ENCODE measurements at places on chromosomes 4 and X. TPM values are rescaled to one million over a fixed set of nuclear protein-coding genes. Genes with fewer than 3 reads are reported as not detected.

DNA sequence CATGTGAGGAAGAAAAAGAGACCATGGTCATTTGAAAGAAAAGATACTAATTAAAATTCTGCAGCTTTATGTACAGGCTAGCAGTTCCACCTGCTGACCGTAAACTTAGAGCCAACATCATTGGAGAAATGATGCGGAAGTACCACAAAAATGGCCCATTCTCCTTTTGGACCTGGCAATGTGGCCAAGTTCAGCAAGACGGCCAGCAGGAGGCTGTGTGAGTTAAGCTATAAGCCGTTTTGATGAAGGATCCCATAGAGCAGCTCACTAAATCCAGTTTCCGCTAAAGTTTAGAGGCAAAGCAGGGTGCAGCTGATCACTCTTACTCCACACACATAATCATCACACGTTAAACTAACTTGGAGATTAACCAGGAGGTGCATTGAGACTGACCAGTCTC, 133.8 kb downstream of the LDB2 start:
- no peak for DNase-seq

GRCh38 chr4:148982200-148982599, 540.0 kb upstream of the NR3C2 start:
- no peak for DNase-seq

The CSAG1 gene
- total RNA-seq, result not detected

The NAA11 gene
- not detected for total RNA-seq

The PSAPL1 gene
- total RNA-seq, result 0.06 TPM

DNA sequence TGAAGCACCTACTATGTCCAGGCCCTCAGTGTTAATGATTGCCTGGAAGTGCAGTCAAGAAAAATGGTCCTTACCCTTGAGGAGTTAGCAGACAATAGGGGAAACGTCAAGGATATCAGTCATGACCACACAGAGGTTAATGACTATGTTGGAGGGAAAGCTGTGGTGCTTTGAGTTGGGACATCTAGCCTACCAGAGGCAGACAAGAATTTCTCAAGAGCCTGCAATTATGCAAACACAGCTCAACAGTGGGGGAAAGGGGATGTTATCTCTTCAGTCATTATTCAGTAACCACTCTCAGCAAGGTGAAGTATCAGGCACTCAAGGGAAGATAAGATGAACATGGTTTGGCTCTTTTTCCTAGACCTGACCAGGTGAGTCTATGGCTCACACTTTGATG, 7.0 kb upstream of the FGFBP1 start:
- no peak for DNase-seq

The C1QTNF7 gene
- total RNA-seq, result 13.1 TPM

DNA sequence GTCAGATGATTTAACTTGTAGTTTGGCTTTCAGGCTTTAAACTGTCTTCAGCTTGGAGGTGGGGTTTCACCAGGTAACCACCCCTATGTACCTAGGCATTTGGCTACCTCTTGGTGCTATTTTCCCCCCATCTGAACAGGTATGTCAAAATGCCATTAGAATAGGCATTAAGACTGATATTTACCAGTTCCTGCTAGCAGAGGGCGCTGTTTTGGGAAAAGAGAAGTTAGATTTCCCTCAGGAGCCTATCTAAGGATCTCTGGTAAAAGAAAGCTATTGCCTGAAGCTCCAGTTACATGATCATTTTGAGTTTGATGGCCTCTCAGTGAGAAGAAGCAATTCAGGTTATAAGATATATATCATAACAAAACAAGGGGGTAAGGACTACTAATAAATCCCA, 879.1 kb downstream of the SH3BGRL start:
- no peak for DNase-seq

DNA sequence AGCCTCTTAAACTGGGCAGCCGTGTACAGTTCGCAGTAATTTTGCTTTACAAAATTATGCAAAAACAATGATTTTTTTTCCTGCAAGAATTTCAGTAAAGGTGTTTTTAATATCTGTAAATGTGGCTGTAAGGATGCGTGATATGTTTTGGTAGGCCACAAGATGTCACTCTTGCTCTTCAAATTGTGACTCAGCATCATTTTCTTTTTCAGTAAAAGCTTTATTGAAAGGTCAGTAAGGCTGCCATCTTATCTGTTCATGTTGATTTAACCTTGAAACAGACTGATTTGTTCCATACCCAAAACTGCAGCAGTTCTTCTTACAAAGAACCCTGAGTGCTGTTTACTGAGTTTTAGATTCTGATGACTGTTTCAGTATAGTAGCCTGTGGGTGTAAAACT, 39.9 kb downstream of the TXLNG start:
- no peak for DNase-seq

DNA sequence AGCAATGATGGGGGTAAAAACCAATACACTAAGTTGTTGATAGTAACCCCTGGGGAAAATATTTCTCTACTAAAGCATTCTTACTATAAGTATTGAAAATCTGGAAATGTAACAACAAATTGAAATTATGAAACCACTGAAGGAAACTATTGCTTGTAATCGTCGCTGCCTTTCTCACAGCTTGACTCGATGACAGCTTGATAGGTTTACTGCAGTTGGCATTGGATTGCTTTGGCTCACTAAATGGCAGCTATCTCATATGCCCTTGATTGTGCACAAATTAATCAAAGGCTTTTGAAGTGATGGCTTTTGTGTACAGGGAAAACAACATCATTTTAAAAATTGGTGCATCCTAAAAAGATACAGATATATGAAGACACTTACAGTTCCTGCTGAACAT, 419.6 kb upstream of the TENM3 start:
- no peak for DNase-seq

The ANKRD37 gene
- 8.2 TPM for total RNA-seq

The DUX4 gene
- total RNA-seq, result not detected

The SULT1B1 gene
- 6.7 TPM for total RNA-seq

GRCh38 chr4:52701207-52701606, 42.1 kb upstream of the USP46 start:
- no peak for DNase-seq

GRCh38 chrX:40104630-40104984, 6.8 kb upstream of the BCOR start:
- peak; percentile 86 for DNase-seq

Measured in left lung (tissue), 14 donors.